ENCODE measurements at places on chromosomes 7 and 10.
A peak's percentile ranks its signal among the peaks of the same experiment; 100 is the strongest.

- no peak for DNase-seq
These were observed 14.1 kb upstream of the CCSER2 start for GRCh38 chr10:84314275-84314674.

DNA sequence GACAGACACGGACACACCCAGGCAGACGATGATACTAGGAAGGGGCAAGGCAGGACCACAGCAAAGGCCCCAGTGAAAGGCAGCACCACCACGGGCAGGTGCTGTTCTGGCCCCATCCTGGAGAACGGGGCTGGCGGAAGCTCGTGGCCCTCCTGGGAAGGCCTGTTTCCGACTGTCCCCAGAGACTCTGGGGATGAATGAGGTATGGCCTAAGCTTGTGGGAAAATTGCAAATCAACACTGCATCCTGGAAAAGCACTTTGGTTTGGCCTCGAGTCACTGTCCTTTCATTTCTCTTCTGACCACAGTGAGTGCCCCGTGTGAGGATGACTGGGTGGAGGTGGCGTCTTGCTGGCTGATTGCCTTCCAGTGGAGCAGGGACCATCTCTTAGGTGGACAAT, 81.6 kb upstream of the ANLN start:
- DNase-seq = no peak

DNA sequence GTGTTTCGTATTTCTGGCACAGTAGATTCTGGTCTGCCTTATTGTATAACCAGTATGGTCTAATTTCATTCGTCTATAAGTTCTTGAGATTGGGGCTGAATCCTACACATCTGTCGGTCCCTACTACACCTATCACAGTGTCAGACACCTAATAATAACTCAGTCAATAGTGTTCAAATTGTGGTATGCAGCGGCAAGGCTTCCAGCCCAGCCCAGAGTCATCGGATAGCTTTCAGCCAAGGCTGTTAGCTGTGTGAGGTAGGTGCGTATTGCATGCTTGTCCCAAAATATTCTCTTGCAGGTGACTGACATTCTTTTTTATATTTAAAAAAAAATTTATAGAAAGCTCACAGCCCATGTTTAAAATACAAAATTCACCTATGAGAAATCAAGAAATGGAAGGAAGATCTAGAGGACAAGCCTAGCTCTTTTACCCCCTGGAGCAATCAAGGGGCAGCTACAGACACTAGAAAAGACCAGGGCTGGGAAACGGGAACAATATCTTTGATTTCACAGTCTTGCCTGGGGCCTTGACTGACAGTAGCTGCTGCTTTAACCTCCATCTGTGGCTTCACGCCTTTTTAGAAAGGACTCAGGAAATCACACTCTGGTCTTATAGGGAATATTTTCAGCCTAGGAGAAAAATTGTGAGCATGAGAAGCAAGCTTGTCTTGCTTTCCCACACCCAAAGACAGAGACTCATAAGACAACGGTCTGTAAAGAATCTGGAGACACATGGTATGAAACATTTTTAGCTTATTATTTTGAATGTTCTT, 9.5 kb upstream of the ASB4 start:
- DNase-seq = no peak

GRCh38 chr10:103861505-103861904, 6.1 kb upstream of the SH3PXD2A start:
- no peak for DNase-seq

DNA sequence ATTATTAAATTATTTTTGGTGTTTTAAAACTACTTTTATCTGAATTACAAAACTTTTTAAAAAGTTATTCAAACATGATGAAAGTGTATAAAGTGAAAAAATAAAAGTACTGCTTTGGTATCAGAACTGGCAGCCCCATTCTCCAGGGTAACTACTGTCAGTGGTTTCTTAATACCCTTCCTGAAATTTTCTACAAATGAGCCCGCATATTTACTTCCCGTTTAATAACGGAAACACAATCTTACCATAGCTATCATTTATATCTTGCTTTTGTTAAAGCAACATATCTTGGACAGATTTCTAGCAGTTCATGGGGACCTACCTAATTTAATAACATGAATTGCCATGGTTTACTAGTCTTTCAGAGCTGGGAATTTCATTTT, 249.9 kb downstream of the RNLS start:
- no peak for DNase-seq

DNA sequence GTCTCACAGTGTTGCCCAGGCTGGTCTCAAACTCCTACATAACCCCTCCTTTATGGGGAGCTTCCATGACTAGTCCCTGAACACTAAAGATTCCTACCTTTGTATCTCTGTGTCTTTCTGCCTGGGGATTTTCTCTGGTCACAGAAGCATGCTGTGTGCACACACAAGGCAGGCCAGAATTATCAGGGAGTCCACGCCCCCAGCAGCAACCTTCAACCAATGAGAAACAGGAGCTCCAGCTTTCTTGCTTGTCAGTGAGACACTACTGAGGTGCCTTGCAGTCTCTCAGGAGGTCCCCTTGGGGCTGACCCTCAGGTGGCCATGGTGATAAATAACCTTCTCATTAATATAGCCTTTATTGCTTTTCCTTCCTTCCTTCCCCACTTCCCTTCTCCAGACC, 45.1 kb upstream of the AUTS2 start:
- DNase-seq = no peak

- no peak for DNase-seq
These were observed 49.7 kb downstream of the SEMA3A start for GRCh38 chr7:84144935-84145334.

GRCh38 chr10:82515256-82515655, 640.3 kb downstream of the NRG3 start:
- DNase-seq = peak; percentile 26

DNA sequence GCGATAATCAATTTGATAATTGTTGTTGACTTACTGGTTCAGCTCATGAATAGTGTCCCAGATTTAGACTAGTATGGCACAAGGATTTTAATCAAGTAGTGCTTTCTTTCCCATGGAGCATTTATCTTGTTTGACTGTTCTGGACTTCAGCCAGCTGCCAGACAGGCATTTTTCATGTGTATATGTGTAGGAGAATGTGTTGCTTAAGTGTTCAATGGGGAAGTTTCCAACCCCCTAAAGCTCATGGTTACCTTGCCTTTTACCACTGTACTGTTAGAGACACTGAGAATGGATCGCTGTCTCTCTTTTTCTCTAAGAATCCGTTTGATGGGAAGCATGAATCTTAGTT, 103.9 kb downstream of the LRRC4 start:
- no peak for DNase-seq

- no peak for DNase-seq
These were observed 326.0 kb upstream of the NPSR1 start for GRCh38 chr7:34332006-34332405.

DNA sequence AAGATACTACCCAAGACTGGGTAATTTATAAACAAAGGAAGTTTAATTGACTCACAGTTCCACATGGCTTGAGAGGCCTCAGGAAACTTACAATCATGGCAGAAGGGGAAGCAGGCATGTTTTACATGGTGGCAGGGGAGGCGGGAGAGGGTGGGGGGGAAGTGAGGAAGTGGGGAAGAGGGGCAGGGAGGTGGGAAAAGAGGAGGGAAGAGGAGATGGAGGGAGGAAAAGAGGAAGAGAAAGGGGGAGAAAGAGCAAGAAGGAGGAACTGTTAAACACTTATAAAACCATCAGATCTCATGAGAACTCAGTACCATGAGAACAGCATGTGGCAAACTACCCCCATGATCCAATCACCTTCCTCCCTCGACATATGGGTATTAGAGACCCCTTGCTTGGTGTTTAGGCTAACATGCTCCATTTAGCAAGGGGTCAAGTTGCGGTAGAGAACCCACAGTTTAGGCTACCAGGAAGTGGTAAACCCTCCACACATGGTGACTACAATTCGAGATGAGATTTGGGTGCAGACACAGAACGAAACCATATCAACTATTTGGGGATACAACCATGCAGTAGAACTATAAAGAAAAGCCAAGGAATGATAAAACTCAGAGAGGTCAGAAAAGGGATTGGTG, 3.5 kb upstream of the LMBR1 start:
- DNase-seq = no peak

GRCh38 chr10:18421726-18422293, 229.6 kb downstream of the NSUN6 start:
- no peak for DNase-seq

DNA sequence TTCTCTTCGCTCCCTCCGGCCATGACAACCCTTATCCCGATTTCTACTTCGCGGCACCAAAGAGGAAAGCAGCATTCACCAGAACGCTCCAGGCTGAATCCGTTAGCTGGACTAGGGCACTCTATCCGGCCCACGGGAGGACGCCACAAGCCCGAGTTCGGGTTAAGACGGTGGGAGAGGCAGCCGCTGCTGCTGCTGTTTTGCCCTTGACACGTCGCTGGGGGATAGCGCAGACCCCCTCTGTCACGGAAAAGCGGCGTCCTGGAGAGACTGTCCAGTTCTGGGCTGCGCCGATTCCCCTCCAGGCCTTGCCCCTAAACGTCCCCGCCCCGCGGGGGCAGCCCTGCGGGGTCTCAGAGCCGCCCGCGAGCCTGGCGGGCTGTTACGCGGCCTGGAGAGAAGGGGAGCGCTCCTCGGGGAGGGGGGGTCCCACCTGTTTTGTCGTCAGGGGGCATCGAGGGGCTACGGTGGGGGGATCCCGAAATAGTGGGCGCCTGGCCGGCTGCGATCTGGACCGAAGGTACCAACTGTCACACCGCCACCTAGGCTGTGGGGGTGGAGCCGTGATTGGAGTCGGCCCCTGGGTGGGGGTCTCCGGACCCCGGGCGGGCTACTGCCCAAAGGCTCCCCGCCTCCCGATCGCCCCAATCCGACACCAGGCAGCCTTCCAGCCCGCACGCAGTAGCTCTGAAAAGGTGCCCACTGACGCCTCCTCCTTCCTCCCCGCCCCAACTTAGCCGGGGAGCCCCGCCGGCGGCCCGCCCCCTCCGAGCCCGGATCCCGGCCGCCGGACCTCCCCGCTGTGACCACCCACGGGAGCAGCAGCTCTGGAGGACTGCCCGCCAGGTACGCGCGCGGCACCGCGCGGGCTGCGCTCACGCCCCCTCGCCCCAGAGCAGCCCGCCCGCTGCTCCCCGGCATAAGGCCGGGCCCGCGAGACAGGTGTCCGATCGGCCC, 772 bp downstream of the SGMS1 start:
- peak; percentile 33 for DNase-seq

- no peak for DNase-seq
These were observed 27.7 kb downstream of the CUL1 start for GRCh38 chr7:148726385-148726784.

GRCh38 chr10:122587098-122587760, 26.7 kb downstream of the DMBT1 start:
- no peak for DNase-seq

DNA sequence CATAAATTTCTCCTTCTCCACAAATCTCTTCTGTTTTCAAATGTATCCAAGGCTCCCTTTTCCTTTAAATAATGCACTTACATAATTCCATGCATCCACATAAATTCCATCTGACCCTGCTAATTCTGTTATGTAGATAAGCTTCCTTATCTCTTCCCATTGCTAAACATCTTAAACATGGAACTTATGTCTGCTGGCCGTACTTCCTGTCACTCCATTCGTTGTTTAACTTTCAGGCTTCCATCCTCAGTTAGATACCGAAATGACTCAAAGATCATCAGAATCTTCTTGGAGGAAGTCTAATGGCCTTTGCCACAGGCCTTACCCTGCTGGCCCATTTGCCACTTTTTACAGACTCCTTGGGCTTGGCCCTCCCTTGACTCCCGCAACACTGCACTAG, 330.9 kb downstream of the GFRA1 start:
- DNase-seq = no peak

DNA sequence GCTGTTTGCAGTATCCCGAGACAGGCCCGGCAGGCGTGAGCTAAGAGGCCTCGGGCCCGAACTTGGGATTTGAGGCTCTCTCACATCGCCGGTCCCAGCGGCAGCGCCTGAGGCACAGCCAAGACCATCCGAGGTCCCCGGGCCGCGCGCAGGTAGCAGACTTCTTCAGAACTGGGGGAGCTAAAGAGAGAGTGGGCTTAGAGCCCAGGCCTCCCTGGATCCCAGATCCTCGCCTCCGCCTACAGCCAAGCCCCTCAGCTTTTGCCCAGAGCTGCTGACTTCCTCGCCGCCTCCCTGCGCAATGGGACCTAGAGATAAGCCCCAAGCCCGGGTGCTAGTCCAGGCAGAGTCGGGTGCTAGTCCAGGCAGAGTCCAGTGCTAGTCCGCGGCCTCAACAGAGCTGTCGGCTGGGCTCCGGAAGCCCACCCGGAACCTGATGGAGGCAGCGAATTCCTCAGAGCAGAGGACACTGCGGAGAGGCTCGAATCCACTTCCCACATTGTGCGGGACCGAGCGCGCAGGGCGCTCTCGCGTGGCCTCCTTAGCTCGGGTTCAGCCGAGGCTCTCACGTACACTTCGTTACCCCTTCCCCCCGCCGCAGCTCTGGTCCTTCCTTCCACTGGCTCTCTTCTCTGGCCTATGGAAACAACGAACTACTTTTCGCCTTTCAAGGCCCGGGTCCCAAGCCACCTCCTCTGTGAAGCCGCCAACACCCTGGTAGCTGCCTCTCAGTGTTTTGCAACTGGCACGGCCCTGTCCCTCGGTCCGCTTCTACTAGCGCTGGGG, 5.8 kb downstream of the LBX1 start:
- no peak for DNase-seq

- DNase-seq = no peak
These were observed 290.2 kb downstream of the C7orf25 start for GRCh38 chr7:42621543-42622219.

GRCh38 chr10:101441541-101442455, 87.8 kb downstream of the BTRC start:
- DNase-seq = peak; percentile 67

DNA sequence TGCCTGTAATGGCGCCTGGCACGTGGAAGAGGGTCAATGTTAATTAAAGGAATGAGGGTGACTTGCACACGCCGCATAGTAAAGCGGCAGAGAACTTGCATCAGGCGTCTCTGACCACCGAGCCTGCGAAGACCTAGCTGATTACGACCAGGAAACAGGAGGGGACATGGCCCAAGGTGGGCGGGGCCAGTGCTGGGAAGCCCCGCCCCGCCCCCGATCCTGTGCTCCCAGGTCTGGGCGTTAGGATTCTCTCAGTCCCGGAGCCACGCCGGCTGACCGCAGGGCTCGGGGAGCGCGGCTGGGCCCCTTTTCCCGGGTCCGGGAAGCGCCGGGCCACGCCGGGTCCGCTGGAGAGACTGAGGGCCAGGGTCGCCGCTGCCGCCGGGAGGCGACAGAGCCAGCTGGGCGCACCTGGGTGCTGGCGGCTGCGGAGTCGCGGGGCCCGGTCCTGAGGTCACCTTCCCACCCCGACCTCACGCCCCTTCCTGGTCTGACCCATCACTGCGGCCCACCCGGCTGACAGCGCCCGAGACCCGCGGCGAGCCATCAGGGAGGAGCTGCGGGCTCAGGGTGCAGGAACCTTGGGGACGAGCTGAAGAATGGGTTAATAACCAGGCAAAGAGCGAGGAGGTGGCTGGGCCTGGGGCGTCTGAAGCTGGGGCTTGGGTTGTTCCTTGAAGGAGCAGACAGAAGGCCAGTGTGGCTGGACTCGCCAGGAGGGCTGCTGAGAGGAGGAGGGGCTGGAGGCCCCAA, 23.0 kb upstream of the GRID1 start:
- DNase-seq = no peak
